ENCODE measurements at places on chromosomes 2 and 18. TPM values are rescaled to one million over a fixed set of nuclear protein-coding genes. Genes with fewer than 3 reads are reported as not detected.

The TMEM18 gene
- 28.3 TPM for total RNA-seq

The COX7A2L gene
- total RNA-seq = 138 TPM

The VSNL1 gene
- total RNA-seq = 3.3 TPM

The LRP2 gene
- 203 TPM for total RNA-seq

The YWHAQ gene
- total RNA-seq = 263 TPM

Measured in metanephros (tissue), 2 donors.